ENCODE measurements at places on chromosomes 5 and 9.

GRCh38 chr9:111975709-111976108 lies 79.1 kb downstream of the UGCG start:
- DNase-seq: no peak

DNA sequence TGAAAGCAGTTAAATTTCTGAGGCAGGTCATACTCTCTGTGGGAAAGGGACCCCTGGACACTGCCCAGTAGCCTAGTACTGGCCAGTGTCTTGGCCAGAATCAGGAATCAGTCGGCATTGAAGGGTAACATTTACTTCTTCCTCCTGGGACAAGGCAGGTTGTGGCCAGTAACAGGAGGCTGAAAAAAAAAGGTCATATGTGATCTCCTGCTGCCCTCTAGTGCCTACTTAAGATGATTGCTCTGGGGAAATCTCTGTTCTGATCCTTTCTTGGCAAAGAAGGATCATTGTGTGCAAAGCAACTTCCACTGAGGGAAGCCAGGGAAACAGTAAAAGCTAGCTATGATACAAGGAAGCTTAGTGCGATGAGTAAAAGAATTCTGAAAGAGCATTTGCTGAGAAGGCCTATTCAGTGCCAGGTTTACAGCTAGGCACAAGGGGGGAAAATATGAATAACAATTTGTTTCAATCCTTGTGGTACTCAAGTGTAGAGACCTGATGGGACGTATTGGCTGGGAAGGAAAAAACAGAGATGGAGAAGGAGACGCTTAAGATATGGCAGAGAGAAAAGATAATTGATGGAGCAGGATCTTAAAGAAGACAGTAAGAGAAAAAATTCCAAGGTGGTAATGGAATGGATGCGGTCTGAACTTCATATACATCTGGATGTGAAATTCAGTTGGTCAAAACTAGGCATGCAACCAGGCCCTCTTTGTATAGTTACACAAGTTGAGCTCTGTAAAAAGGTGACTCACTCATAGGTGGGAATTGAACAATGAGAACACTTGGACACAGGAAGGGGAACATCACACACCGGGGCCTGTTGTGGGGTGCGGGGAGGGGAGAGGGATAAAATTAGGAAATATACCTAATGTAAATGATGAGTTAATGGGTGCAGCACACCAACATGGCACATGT lies 25.8 kb upstream of the TRIM32 start:
- DNase-seq: no peak

DNA sequence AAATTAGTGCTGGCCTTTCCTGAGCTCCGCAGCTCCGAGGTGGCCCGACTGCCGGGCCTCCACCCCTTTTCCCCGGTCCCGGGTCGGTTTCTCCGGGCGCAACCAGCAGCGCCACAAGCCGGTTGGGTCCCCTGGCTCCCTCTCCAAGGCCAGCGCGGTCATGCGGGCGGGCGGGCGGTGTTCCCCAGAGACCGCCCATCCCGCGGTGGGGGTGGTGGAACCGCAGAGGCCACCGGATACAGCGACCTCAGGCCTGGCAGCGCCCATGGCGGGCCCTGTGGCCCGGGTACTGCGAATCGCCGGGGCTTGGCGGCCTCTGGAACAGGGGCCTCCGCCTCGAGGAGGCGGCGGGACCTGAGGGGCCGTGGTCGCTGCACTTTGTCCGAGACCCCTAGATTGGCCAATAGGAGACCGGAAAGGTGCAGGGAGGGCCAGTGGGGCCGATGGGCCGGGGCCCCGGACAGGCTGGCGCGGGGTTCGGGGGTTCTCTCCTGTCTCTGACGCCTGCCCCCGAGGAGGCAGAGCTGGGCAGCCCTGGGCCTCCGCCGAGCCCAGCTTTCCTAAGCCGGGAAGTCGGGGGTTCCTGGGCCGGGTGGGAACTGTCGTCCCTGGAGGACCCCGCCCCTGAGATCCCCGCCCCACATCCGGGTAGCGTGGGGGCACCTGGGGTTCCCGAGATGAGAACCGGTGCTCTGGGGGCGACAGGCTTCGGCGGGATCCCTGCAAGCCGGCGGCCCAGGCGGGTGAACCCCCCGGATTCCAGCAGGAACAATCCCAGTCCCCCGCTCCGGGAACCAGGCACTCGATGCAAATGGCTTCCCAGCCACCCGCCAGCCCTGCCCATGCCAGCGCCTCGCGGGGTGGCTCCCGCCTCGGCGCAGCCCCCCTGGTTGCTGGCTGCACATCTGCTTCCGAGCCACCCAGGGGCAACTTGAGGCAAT lies 293.9 kb downstream of the ZSWIM6 start:
- DNase-seq: peak; percentile 31

DNA sequence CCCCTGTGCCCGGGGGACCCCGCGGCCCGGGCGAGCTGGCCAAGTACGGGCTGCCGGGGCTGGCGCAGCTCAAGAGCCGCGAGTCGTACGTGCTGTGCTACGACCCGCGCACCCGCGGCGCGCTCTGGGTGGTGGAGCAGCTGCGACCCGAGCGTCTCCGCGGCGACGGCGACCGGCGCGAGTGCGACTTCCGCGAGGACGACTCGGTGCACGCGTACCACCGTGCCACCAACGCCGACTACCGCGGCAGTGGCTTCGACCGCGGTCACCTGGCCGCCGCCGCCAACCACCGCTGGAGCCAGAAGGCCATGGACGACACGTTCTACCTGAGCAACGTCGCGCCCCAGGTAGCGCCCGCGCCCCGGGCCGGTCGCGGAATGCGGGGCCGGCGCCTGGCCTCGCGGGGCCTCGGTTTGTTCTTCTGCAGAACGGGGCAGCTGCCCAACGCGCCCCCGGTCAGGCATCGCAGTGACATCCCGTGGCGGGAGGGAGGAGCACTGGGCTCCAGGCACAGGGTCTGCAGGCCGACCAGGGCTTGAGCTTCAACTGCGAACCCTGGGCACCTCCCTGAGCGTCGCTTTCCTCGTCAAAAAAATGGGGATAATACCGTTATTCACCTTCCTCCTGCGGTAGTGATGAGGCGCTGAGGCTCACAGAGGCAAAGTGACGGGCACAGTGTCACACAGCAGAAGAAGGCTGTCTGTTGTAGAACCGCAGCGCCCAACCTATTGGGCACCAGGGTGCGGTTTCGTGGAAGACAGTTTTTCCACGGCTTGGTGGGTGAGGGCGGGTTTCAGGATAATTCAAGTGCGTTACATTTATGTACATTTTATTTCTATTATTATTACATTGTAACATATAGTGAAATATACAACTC lies 777 bp downstream of the ENDOG start:
- DNase-seq: no peak

- no peak for DNase-seq
Measured at GRCh38 chr5:178590141-178590923, at the start of gene COL23A1. Gene COL23A1 (minus strand): TSS chr5:178590393.

GRCh38 chr5:142952229-142952628 lies 182.1 kb downstream of the ARHGAP26 start:
- no peak for DNase-seq

GRCh38 chr9:26870292-26870691 lies 22.3 kb downstream of the CAAP1 start:
- DNase-seq: no peak

GRCh38 chr5:59584858-59585846 lies 308.4 kb downstream of the PDE4D start:
- DNase-seq: no peak

DNA sequence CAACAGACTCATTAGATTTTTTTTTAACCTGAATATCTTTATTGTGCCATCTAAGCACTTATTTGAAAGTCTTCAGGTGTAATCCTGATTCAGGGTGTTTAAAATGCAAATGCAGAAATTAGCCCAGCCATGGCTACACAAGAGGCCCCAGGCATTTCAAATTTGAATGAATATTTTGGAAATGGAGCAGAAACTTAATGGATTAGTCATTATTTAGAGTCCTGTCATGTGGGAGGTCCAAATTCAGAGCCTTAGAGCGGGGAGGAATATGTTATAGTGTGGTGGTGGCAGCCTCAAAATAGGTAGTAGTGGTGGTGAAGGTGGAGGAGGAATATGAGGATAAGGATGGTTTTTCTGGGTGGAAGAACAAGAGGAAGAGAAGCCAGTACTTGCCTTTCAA lies 567.0 kb downstream of the RAB3C start:
- no peak for DNase-seq

DNA sequence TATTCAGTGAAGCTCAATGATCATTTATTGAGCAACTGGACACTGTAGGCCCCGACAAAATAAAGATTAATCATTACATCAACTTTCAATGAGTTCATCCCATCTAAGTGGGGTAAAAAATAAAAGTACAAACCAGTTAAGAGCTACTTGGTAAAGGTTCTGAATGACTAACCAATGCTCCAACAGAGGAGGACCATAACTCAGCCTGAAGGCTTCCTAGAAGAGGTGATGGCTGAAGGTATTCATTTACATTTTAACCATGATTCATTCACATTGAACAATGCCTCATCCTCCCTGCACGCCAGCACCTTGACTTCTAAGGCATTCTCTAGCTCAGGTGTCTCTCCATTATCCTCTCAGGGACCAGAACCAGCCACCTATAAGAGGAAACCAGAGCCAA lies 201.4 kb downstream of the ZNF462 start:
- DNase-seq: no peak

- DNase-seq: no peak
Measured at GRCh38 chr5:15927710-15928380, 251.7 kb downstream of the MARCHF11 start.

GRCh38 chr5:8843771-8844170 lies 702.1 kb downstream of the SEMA5A start:
- DNase-seq: peak; percentile 28

GRCh38 chr5:2746561-2747032 lies 4.9 kb downstream of the IRX2 start:
- no peak for DNase-seq

DNA sequence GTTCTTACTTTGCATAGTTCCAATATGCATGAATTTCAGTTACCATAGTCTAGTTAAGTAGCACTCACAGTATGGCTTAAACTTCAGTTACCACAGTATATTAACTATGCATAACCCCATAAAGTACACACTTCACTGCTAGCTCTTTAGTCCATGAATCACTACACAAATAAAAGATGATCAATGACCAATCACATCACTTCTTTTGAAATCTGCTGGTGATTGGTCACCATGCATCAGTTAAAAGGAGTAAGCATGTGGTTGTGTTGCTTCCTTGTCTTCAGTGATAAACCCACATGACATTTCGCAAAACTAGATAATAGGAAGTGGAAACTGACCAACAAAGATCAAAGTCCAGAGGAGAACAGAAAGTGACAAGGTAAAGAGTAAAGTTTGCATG lies 79.0 kb downstream of the TAF11L14 start:
- no peak for DNase-seq

DNA sequence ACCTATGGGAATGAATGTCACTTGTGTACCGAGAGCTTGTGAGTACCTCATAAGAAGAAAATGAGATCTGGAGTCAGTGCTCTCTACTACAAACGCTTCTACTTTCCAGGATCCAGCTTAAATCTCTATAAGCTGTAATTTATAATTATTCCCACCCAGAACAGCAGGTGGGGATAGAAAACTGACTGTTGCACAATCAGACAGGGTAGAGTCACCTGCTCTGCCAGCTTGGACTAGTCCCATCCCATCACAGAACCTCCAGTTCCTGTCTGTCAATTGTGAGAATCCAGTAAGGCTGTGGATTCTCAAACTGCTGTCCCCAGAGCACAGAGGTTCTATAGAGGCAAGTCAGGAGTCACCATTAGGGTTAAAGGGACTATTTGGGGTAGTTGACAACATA lies 2.0 kb downstream of the SPINK7 start:
- no peak for DNase-seq

DNA sequence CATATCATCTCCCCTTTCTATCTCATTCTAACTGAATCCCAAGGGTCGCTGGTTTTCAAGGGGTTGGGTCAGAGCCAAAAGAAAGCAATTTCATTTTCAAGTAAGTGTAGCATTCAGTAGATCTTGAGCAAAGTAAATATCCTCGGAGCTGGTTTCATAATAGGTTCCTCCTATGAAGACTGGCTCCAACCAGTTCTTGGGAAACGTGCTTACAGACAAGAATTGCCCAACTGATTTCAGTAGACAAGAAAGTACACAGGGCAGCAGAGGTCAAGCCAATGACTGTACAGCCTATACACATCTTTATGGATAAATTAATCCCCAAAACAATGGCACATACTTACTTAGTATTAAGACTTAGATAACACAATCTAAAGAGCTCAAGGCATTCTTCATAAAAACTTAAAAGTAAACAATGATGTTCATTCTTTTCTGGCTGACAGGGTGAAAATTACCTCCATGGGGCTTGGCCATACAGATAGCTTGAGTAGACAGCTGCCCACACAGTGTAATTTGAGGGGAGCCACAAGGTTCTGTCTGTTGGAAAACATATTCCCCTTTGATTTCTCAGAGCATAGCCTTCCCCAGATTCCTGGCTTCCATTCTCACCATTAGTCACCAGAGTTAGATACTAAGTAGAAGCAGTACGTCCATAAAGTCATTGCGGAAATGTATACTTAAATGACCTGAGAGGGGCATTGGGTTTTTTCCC lies 163.9 kb downstream of the ARRDC3 start:
- DNase-seq: no peak

GRCh38 chr9:87810008-87810407 lies 72.7 kb upstream of the SPATA31E1 start:
- no peak for DNase-seq

DNA sequence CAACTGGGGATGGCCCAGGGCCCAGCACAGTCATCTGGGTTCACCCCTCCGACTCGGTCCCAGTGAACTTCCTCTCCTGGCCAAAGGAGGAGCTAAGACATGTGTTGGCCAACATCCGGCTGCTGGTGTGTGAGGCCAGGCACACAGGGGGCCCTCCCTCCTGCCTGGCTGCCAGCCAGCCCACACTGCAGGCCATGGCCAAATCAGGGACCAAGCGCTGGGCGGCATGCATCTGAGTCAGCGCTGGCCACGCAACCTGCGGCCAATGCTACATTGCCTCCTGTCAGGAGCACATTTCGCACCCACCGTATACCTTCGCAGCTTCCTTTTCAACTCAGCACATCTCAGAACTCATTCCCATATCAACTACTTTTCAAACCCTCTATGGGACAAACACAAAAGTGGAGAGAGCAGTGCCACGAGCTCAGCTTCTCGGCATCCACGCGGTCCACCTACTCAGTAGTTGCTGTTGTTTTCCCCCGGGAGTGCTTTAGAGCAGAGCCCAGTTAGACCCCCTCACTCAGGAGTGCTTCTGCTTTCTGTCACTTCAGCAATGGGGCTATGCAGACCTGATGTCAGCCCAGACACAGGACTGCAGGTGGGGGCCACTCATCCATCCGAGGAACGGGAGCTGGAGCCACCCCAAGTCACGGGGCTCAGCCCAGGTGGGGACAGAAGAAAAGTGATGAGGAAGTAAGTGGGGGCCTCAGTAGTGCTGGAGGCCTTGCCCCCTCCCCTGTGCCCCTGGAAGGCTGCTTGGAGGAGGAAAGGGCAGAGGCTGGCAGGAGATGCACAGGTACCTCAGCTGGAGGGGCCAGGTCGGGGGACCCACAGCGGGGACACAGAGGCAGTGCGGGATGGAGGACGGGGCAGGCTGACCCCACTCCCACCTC lies 13.9 kb downstream of the NINJ1 start:
- DNase-seq: peak; percentile 97

Data from lower leg skin (tissue), 4 donors.